SJSA1 (cell line): ENCODE measurements at places on chromosomes 13 and 19. TPM values are rescaled to one million over a fixed set of nuclear protein-coding genes. Genes with fewer than 3 reads are reported as not detected.

The CBARP gene
- total RNA-seq: 0.50 and 1.6 TPM in 2 replicates

The BRCA2 gene
- total RNA-seq: 7.7 and 14.7 TPM in 2 replicates

DNA sequence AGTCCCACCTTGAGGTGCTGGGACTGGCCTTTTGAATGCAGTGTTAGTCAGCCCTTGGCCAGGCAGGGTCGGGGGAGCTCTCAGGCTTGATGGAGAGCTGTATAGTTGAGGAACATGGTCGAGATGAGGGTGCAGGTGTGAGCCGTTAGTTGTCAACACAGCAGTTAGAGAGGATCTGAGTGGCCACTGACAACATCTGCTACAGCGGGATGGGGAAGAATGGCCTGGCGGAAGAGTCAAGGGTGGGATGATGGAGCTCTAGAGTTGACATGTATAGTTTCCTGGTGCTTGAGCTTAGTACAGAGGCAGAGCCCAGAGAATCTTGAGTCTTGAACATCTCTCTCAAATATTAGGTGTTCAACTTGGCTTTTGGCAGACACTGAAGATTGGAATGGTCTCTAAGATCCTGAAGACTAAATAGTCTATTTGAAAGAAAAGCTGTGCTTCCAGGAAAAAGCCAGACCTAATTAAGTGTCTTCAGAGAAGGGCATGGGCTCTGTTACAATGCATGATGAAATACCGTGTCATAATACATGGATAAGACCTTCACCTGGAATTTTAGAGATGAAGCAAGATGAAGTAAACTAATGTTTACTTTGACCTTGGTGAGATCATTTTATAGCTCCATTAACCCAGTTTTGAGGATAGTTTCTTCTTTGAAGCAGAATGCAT lies 9.7 kb downstream of the PCCA start:
- DNase-seq: no peak

DNA sequence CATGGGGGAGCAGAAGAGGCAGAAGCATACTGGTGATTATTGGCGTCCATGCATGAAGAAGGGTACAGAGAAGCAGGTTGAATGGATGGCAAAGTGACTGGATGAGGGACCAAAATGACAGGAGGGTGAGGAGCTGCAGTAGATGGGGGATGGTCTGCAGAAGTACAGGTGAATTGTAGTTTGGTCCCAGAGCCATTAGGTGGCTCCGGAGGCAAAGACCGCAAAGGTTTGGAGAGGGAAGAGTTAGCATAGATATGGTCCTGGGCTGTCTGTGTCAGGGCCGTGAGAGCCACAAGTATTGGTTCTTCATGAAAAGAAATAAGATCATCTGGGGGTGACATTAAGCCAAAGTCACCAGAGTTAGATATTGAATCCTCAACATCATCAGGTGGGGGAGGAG lies 59.0 kb upstream of the ZNF726 start:
- DNase-seq: no peak

- DNase-seq: no peak
Measured at GRCh38 chr19:50549059-50549926, 18.9 kb downstream of the LRRC4B start.

DNA sequence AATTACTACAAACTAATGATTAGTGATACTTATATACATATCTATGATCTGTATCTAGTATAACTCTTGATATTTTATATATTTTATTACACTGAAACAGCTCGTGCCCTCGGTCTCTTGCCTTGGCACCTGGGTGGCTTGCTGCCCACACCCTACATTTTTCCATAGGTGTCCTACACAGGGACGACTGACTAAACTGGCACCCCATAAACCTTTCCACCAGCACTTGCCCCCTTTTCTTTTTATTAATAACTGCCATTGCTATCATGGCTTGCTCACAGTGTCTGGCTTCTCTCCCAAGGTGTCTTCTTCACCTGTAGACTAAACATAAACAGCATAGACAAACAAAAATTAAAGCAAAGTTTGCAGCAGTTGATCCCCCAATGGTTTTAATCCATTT lies 30.4 kb downstream of the CLEC4M start:
- DNase-seq: no peak

DNA sequence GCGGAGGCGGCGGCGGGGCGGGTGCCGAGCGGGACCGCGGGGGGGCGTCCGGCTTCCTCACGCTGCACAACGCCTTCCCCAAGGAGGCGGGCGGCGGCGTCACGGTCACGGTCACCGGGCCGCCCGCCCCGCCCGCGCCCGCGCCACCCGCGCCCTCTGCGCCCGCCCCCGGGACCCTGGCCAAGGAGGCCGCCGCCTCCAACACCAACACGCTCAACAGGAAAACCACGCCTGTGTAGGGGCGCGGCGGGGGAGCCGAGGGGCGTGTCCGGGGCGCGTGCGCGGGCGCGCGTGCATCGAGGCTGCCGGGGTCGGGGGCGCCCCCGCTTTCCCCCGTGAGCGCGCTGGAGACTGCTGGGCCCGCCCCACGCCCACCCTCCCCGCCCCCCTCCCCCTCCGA lies 8.8 kb upstream of the CACNG6 start:
- no peak for DNase-seq

GRCh38 chr19:4093643-4094175 lies 27.0 kb upstream of the ZBTB7A start:
- DNase-seq: no peak

DNA sequence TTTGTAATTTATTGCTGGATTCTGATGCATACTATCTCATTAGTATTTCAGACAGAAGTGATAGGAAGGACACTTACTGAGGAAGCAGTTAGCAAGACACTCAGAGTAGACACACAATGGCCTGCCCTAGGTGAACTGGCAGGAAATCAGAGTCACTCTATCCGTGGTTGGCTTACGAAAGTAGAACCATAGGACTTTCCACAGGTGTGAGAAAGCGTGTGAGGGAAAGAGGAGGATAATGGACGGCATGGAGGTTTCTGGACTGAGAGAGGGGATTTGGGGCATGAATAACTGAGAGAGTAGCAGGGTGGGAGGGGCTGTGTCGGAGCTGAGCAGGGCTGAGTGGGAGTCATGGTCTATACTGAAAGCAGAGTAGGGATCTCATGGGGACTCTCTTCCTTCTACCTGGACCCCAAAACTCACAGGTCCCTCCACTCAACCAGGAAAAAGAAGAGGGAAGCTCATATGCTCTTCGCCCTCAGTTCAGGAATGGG lies 18.7 kb upstream of the EID2 start:
- DNase-seq: no peak

DNA sequence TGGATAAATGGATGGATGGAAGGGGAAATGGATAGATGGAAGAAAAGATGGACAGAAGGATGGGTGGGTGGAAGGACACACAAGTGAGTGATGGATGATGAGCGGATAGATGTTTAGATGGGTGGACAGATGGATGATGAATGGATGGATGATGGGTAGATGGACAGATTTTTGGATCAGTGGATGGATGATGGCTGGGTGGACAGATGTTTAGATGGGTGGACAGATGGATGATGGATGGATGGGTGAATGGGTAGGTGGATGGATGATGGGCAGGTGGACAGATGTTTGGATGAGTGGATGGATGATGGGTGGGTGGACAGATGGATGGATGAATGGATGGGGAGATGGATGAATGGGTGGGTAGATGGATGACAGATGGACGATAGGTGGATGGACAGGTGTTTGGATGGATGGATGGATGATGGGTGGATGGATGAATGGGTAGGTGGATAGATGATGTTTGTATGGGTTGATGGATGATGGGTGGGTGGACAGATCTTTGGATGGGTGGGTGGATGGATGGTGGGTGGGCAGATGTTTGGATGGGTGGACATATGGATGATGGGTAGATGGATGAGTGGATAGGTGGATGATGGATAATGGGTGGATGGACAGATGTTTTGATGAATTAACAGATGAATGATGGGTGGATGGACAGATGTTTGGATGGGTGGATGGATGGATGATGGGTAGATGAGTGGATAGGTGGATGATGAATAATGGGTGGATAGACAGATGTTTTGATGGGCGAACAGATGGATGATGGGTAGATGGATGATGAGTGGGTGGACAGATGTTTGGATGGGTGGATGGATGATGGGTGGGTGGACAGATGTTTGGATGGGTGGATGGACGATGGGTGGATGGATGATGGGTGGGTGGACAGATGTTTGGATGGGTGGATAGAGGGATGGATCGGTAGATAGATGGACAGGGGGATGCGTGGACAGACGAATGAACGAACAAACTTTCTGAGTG lies 39.5 kb downstream of the CERS4 start:
- no peak for DNase-seq

GRCh38 chr13:55067946-55068345 lies 2039.3 kb downstream of the OLFM4 start:
- no peak for DNase-seq

DNA sequence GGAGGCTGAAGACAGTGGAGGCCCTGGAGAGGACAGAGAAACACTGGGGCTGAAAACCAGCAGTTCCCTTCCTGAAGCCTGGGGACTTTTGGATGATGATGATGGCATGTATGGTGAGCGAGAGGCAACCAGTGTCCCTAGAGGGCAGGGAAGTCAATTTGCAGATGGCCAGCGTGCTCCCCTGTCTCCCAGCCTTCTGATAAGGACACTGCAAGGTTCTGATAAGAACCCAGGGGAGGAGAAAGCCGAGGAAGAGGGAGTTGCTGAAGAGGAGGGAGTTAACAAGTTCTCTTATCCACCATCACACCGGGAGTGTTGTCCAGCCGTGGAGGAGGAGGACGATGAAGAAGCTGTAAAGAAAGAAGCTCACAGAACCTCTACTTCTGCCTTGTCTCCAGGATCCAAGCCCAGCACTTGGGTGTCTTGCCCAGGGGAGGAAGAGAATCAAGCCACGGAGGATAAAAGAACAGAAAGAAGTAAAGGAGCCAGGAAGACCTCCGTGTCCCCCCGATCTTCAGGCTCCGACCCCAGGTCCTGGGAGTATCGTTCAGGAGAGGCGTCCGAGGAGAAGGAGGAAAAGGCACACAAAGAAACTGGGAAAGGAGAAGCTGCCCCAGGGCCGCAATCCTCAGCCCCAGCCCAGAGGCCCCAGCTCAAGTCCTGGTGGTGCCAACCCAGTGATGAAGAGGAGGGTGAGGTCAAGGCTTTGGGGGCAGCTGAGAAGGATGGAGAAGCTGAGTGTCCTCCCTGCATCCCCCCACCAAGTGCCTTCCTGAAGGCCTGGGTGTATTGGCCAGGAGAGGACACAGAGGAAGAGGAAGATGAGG lies 1.5 kb downstream of the PPP1R15A start:
- DNase-seq: no peak
